ENCODE measurements at places on chromosomes 7 and 10.

- no peak for DNase-seq
Measured at GRCh38 chr10:62050893-62051433, 149.5 kb downstream of the ARID5B start.

DNA sequence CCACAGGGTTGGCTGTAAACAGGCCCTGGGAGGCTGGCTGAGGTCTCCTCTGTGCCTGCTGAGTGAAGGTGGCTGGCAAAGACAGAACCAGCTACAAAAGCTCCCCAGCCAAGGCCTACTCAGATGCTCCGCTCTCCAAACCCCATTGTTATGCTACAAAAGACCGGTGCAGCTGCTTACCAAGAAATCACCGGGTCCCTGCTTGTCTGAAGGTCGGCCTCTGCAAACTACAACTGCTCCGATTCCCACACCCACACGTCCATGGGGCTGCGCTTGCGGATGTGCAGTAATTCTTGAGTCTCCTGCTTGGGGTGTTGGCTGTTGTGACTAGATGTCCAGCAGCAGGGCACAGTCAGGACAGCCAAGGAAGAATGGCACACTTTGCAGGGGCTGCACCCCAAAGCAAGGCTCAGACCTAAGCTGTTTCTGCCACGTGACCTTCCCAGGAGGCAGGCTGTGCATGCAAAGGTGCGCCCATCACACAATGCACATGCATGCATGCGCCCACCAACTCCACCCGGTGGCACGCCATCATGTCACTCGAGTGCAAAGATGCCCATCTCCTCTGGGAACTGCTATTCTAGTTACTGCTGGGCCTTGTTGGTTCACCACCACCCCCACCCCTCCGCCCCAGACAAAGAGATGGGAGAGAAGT lies 97.8 kb downstream of the OAT start:
- DNase-seq, result no peak

DNA sequence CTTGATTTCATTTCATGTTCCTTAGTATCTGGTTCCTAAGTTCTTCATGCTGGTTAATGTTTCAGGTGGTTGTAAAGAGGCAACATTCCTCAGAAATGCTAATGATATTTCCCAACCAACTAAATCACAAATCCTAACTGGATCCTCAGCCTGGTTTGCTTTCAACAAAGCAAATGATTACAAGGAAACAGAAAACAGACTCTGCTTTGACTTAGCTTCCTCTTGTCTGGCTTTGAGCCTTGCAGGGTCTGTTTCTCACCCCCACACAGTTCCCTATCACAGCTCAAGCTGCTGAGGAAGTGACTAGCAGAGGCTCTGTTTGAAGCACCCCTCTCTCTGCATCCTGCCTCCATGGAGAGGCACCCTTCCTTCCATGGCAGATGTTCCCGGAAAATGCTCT lies 130.2 kb upstream of the CTTNBP2 start:
- DNase-seq, result no peak

DNA sequence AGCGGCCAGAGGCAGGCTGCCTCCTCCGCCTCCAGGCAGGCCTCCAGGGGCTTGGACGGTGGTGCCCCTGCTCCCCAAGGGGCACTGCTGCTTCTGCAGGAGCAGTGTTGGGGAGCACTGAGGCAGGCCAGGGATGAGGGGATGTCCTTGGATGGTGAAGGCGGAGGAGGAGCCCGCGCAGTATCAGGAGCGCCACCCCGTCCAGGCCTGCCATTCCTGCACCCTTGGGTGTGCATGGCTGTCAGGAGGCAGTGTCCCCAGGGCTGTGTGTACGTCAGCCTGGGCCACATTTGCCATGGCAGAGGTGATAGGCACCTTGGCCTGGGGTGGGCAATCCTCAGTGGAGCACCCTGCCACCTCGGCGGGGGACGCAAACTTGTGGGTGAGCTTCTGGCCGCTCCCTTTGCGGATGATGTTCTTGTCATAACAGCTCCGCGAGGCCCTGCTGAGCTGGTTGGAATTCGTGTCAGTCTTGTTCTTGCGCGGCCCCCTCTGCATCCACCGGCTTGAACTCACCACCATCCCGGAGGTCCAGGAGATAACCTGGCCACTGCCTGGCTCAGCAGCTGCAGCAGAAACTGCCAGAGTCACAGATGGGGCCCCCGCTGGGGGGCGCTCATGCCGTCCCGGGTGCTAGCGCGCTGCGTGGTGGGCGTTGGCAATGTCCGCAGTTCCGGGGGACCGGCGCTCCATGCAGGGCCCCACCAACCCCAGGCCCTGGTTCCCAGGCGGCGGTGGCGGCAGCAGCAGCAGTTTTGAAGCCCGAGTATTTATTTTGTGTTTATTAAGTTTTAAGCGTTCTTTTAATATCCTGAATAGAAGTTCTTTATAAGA lies 182.3 kb upstream of the ADCY1 start:
- no peak for DNase-seq

GRCh38 chr10:103692436-103692951 lies 162.9 kb downstream of the SH3PXD2A start:
- no peak for DNase-seq

DNA sequence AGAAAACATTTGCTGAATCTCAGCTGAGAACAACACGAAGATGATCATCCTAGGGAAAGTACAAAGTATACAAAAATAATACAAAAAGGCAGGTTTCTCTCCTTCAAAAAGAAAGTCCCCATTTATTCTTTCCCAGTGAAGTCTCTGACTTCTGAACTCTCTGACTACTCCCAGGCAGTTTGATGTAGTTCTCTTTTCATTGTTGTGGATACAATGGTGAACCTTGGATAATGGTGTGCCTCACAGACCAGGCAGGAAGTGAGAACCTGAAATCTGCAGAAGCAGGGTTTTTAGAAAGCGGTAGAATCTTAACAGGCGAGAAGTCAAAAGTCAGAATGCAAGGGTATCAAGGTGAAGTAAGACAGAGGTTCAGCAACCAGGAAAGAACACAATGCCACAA lies 150.8 kb upstream of the NRP1 start:
- no peak for DNase-seq

- DNase-seq, result no peak
Measured at GRCh38 chr7:40645197-40645596, 510.4 kb downstream of the SUGCT start.

DNA sequence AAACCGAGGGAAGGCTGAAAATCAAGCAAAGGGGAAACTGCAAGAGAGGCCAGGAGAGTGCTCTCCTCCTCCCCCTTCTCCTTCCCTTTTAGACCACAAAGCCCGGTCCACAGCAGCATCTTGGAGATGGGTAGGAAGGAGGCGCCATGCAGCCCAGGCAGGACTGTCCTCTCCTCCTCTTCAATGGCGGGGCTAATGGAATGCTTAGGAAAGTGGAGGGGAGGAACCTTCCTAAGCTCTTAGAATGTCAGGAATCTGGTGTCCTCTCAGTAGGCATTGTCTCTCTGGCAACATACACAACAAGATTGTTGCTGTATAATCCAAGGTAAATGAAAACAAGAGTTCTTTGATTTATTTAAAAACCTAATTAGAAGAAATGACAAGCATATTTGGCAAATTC lies 185.1 kb downstream of the DGKI start:
- DNase-seq, result no peak

GRCh38 chr7:134936893-134937510 lies 49.3 kb upstream of the AGBL3 start:
- no peak for DNase-seq

- no peak for DNase-seq
Measured at GRCh38 chr10:66414943-66415342, 510.9 kb upstream of the LRRTM3 start.

GRCh38 chr7:29345590-29345989 lies 151.0 kb downstream of the CHN2 start:
- no peak for DNase-seq

DNA sequence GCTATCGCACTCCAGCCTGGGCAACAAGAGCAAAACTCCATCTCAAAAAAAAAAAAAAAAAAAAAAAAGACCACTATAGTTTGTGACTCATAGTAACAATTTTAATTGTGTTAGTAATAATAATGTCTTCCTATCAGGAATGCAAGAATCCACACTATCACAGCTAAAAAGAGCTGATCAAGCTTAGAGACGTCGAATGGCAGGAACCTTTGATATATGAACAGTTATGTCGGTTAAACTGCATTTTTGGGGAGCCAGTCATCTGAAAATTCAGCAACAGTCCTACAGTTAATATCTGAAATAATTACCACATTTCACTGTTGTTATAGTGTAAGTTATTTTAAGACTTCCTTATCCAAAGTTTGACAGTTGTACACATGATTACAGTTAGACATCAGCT lies 8.8 kb downstream of the PHYH start:
- no peak for DNase-seq

- no peak for DNase-seq
Measured at GRCh38 chr10:43790147-43790546, 141.5 kb upstream of the ZNF32 start.

- peak; percentile 81 for DNase-seq
Measured at GRCh38 chr7:88668591-88668990, 90.9 kb upstream of the ZNF804B start.

GRCh38 chr7:22470981-22471380 lies 29.0 kb downstream of the STEAP1B start:
- no peak for DNase-seq

DNA sequence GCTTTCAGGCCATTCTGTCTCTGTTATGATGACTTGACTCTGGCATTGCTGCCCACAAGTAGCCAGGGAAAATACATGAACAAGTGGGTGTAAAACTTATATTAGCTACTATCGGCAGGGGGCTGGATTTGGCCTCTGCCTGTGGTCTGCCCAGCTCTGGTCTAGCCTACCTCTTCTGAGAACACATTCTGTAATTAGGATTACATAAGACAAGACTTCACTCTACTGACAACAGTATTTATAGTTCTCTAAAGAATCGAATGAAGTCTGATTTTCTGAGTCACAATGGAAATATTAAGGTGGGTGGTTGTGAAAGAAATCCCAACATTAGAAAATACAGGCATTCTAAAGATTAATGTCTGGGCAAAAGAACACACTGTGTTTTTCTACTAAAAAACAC lies 55.5 kb downstream of the DLD start:
- DNase-seq, result no peak

DNA sequence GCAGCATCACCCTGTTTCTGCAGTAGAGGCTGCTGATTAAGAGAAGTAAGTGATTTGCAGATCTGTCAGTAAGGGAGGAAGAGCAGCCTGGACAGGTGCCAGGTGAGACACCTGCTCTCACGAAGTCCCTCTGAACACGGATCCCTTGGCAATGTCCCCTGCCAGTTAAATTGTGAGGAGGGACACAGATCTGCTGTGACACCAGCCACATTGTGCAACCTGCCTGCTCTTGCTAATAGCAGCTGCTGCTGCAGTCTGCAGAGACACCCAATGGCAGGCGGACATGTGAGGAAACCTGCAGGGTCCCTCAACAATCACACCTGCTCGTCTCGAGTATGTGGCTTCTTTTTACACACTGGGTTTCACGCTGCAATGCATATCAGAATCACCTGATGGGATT lies 31.9 kb downstream of the ANXA11 start:
- no peak for DNase-seq

DNA sequence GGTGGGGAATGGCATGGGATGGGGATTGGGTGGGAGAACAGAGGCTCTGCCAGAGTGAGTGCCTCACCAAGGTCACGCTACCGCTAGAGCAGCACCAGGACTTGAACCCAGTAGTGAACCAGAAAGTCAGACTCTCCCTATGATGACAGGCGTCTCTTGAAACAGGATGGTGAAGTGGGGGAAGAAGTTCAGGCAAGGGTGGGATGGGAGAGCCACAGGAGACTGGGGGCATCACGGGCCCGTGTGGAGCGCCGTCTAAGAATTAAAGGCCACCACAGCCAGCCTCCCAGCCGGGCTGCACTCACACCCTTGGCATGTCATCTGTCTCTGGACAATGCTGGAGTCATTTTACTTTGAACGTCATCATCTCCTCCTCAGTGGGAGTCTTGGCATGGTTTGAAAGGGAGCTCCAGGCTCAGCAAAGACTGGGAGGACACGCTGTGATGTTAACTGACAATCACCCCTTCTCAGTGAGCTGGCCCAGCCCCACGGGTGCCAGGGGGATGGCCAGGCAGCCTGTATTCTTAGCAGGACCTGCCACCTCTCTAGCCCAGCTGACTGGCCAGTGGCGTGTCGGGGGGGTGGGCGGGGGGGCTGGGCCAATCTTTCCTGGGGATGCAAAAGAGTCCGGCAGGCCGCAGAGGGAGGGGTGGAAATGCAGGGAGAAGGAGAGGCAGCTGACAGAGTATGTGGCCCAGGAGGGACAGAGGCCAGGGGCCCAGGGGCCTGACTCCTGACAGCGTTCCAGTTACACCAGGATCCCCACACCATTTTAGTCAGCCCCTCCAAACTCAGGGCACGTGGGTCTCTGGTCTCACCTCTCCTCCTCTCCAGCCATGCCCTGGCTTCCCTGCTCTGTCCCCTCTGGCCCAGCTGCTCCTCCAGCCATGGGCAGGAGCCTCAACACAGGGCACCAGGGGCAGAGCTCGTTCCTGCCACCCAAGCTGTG lies 96.2 kb downstream of the VOPP1 start:
- no peak for DNase-seq

DNA sequence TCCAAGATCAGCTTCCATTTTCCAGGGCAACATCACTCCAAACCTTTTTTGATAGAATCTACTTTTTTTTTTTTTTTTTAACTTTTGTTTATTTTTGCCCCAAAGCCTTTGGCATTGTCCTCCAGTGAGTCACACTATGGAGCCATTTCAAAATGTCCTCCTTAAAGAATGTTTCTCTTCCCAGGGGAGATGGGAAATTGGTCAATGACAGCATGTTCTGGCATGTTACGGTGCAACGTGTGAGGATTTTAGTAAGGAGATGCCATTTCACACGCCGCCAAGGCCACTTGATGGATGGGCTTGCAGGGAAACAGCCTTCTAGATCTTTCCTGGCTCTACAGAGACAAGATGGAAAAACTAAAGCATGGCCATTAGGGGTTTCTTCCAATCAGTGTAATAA lies 30.7 kb upstream of the TRIL start:
- no peak for DNase-seq

GRCh38 chr10:93300288-93300917 lies 181.7 kb downstream of the MYOF start:
- DNase-seq, result no peak

DNA sequence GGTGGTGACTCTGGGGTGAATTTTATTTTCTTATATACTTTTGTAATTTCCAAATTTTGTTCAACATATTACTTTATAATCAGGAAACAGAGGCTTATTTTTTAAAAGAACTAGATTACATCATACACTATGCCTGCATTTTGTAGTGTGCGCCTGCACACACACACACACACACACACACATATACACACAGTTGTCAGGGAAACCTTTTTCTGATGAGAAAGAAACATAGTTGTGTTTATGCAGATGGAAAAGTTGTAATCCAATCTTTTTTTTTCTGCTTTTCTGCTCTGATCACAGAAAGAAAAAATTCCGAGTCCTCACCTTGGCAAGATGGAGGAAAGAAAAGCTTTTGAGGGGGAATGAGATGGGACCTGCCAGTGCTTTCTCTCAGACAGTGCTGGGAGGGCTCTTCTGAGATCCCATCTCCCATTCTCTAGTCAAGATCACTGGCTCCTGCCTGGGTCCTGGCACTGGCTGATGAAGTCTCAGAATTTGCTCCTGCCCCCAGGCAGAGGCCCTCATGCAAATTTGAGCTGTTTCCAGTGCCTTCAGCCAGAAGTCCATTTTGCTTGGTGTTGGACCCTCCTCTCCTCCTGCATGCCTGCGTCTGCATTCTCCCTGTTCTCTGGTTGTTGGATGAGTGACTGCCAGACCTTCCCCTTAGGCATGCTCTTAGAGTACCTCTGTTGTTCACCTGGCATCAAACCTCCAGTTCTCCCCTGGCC lies 59.7 kb downstream of the TLL2 start:
- DNase-seq, result no peak
